ENCODE measurements at places on chromosomes 5 and 9. TPM values are rescaled to one million over a fixed set of nuclear protein-coding genes. Genes with fewer than 3 reads are reported as not detected.

The DIRAS2 gene
- total RNA-seq = 0.16 TPM

The DMRT3 gene
- not detected for total RNA-seq

The LHX3 gene
- total RNA-seq = not detected

The PGGT1B gene
- 4.3 TPM for total RNA-seq

DNA sequence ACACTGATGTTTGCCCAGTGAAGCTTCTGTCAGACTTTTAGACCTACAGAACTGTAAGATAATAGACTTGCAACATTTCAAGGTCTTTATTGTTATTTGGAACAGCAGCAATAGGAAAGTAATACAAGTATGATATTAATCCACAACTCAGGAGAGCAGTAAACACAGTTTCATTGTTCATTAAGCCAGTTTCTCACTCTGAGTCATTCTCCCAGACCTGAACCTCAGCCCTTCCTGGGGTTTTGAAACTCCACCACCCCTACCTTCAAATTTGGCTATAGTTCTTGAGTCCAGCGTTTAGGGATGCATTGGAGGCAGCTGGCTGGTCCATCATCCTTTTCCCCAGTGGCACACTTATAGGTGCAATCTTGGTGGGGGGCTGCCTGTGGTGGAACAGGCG, 203.2 kb downstream of the RAB3C start:
- DNase-seq = no peak

- peak; percentile 69 for DNase-seq
Observed at GRCh38 chr9:131393622-131394463, at the start of gene PRRC2B. TSS of gene PRRC2B (plus strand) at chr9:131394086. CDS start at chr9:131430145, 36,059 bp downstream.

- DNase-seq = no peak
Observed at GRCh38 chr9:36092509-36093215, 43.9 kb upstream of the GLIPR2 start.

GRCh38 chr9:15543047-15543813, 9.6 kb upstream of the CCDC171 start:
- no peak for DNase-seq

DNA sequence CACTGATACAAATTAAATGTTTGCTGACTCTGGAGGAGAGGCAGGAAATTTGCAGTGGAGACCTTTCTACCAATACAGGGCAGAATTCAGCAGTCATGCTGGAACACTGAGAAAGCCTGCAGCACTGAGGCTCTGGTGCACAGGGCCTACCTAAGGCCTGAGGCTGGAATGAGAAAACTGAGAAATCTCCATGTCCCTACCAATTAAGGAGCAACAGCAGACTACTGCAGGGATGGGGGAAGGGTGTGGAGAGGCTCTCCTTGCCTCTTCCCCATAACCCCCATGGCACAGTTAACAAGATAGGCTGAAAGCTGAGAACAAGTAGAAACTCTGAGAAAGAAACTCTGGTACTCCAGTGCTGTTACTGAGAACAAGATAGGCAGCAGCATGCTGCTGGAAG, 10.5 kb downstream of the FBXO4 start:
- no peak for DNase-seq

The C9 gene
- not detected for total RNA-seq

GRCh38 chr5:152271420-152271819, 133.7 kb downstream of the NMUR2 start:
- no peak for DNase-seq

Measured in right atrium auricular region (tissue), 2 donors.